ENCODE measurements at places on chromosomes 6 and 20. TPM values are rescaled to one million over a fixed set of nuclear protein-coding genes. Genes with fewer than 3 reads are reported as not detected.

DNA sequence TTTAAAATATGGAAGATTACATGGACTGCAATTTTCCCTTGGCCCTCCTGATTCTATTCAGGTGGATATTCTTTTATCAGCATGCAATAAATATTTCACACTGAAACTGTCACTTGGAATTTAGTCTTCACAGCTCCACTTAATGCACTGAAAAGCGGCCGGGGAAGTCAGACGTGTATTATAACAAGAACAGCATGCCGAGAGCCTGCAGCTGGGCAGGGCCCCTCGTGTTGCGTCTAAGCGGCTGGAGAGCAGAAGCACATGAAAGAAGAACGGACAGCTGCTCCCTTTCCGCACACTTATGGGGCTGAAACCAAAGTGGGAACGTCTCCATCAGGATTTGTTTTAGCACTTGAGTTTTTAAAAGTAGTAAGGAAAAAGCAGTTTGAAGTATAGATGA, 57.2 kb downstream of the LYRM4 start:
- DNase-seq, result no peak

GRCh38 chr6:164200071-164200470, 785.6 kb downstream of the QKI start:
- no peak for DNase-seq

DNA sequence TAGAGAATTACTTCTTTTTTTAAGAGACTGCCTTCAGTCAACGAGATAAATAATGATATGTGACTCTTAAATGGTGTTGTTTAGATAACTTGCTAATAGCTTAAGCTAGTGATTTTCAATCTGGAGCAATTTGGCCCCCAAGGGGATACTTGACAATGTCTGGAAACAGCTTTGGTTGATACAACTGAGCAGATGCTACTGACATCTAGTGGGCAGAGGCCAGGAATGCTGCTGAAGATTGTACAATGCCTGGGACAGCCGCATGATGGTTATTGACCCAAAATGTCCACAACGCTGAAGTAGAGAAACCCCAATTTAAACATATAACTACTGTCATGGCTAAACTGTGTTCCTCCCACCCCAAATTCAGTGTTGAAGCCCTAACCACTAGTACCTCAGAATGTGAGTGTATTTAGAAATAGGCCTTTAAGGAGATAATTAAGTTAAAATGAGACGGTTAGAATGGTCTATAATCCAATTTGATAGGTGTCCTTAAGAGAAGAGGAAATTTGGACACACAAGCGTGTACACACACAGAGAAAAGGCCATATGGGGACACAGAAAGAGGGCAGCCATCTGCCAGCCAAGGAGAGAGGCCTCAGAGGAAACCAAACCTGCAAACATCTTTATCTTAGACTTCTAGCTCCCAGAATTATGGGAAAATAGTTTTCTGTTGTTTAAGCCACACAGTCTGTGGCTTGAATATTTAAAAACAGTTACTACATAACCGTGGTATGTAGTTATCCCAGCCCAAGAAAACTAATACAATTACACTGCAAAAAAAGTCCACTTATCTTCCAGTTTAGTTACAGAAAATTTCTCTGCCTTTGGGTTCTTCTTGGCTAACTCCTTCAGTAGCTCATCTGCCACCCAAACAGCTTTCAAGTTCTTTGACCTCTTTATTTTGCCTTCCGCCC, 22.2 kb downstream of the RWDD2A start:
- peak; percentile 68 for DNase-seq

DNA sequence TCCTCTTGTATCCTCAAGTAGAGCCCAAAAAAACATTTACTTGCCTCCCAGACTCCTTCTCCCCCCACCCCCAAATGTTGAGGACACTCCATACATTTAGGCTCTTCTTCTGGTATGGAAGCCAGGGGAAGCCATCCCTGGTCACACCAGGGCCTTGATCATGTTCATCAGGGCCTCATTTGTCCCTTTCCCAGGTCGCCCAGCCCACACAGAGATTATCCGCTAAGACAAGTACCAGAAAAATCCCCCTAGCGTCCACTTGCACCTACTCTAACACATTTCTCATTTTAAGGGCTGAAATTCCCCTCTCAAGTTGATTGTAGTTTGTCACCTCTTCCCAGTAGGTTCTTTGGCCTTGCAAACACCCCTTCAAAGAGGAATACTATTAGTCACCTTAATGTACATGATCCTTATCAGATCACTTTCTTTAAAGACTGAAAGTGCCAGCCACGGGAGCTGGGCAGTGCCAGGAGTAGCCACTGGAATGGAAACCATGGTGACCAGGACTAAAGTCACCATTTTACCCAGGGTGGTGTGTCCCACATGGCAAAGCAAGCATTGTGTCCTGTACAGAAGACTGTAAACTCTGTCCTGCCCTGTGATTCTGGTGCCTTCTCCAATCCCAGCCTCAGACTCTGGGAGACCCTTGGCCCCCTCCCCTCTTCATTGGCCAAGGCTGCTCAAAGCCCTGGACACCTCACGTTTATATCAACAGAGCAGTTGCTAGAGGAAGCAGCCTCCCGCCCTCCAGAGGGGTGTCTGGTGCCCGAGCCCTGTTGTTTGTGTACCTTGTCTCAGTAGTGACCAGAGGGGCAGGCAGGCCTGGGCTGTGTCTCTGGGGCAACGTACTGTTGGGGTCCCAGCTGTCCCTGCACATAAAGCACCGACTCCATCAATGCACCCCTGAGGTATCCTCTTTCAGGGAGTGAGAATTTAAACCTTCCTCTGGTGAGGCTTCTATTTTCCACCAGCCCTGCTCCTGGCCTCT, 5.0 kb upstream of the APOBEC2 start:
- no peak for DNase-seq

DNA sequence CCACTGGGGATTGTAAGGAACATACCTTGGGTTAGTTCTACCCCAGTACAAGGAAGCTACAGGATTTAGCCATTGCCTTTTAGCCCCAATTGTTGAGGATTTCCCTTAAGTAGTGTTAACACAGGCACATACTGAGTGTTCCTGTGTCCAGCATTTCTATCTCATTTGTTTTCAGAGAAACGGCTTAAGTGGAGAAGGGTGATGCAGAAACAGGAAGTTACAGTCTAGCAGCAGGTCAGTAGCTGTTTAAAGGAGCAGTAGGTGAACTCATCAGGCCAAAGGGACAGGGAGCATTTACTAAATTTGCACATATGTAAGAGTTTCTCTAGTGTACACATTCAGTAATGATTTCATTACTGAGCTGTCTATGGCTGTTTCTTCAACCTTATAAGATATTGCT, 644.2 kb upstream of the GJE1 start:
- no peak for DNase-seq

DNA sequence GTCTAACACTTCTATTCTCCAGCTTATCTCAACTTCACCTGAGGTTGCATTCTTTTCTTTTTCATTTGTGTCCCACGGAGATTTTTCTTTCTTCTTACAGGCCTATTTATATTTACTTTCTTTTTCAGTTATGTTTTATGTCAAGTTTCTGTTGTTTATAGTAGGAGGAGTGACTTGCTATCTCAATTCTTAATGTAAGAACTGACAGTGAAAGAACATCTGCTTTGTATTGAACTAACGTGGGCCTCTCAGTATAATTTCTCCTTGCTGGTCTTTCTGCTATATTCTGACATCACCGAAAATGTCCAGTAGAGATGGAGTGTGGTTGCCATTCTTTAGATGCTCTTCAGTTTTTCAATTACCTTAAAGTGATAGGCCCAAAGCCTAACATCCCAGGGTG, 521.7 kb downstream of the EPM2A start:
- no peak for DNase-seq

- DNase-seq, result no peak
Observed at GRCh38 chr6:319177-320131, 27.2 kb downstream of the DUSP22 start.

DNA sequence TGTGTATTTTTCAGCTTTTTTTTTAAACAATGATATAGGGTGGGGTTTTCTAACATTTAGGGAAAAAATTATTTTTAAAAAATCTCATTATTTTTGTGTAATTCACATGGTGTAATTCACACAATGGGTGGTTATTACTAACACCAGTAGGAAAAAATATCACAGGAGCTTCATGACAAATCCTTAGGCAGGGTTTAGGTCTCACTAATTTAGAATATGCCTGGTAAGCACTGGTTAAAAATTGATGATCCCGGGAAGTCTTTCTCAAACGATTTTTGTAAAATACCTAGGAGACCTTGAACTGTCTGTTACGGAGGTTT, 29.5 kb upstream of the ZNF217 start:
- no peak for DNase-seq

SULF2 gene
- 0.71 TPM for total RNA-seq

TPBG gene
- total RNA-seq, result 0.10 TPM

F13A1 gene
- total RNA-seq, result not detected

ADGRF5 gene
- total RNA-seq, result not detected

CDH26 gene
- 0.53 TPM for total RNA-seq
